Activated CD8-positive, alpha-beta memory T cell treated with anti-CD3 and anti-CD28 coated beads, Interleukin-2, amount 50 U/mL, for 4 hours (primary cell): ENCODE measurements at places on chromosomes 16 and 17.
A peak's percentile ranks its signal among the peaks of the same experiment; 100 is the strongest.

DNA sequence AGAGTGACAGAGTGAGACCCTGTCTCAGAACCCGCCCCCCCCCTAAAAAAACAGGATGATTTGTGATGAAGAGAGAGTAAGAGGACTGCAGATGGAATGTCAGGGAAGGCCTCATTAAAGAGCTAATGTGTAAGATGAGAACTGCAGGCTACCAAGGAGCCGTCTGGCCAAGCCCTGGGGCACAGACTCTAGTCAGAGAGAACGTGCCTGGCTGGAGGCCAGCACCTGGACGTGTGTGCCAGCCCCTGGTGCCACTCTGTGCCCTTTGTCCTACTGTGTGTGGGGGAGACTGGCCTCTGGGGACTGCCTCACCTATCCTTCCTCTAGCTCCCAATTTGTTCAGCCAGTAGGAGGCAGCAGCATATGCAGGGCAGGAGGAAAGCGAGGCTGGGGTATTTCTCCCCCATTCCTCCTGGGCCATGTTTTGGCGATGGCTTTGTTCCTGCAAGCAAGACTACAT lies 37.1 kb downstream of the KNOP1 start:
- DNase-seq, result no peak

- no peak for DNase-seq
Observed at GRCh38 chr17:12510535-12510934, 155.2 kb upstream of the MYOCD start.

- DNase-seq, result no peak
Observed at GRCh38 chr17:81429821-81430551, 34.7 kb downstream of the BAHCC1 start.

GRCh38 chr17:66702106-66702936 lies 132.6 kb upstream of the CACNG5 start:
- no peak for DNase-seq

GRCh38 chr17:74949455-74950115 lies 13.9 kb downstream of the OTOP3 start:
- no peak for DNase-seq

DNA sequence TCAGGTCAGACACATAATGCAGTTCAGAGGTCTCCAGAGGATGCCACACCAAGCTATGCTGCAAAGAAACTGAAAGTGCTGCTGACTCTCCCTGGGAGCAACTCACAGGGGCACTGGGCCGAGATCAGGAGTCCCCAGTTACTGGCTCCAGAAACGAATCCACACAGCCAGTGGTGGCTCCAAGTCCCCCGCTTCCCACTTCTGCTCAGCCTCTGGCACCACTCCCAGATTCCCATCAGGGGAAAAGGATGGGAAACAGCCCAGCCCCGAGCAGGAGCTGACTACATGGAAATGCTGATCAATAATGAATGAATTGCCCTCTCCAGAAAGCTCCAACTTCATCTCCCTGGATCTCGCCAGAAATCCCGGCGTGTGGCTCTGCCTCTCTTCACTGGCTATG lies 62.3 kb upstream of the CDH5 start:
- DNase-seq, result no peak

DNA sequence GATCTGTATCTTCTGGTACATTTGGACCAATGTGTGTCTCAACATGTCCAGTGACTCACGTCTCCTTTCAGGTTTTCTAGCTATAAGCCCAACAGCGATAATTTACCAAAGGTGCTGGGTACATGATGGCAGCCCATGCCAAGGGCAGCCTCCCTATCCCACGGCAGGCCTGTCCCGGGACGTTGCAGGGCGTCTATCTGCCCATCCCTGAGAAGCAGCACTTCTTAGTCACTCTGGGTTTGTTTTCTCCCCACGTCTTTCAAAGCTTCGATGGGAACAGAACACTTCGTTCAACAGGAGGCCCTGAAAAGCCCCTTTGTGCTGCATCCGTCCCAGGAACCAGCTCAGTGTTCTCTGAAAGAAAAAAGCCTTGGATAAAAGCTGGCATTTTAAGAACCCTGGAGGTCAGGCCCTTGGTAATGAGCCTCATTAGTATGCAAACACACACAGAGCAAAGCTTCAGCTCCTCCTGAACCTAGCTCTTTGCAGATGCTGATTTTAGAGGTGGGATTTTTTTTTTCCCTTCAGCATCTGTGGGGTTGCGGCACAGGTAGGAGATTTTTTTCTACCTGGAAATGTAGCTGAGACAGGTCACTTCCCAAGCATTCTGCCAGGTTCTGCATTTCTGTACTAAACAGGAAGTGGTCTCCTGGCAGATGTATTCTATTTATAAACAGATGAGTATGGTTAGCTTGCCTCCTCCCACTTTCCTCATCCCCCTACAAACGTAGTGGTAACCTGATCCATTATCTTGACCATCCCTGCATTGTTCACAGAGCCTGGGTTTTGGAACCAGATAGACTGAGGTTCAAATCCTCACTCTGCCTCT lies 17.5 kb upstream of the MT4 start:
- DNase-seq, result no peak

DNA sequence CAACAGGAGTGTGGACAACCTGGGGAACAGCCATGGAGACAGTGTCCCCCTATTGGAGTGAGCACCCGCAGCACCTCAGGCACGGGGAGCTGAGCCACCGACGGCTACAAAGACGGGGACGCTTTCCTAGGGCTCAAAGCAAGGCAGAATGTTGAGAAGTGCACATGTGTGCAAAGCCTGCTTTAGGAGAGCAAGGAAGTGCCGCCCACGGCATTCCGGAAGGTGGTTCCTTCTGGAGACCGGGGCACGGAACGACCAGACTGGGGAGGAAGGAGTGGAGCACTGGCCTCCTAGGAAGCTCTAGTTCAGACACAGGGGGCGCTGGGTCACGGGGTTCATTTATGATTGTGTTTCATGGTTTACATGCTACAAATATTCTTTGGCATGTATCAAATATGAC lies 52.2 kb downstream of the TBC1D16 start:
- no peak for DNase-seq

DNA sequence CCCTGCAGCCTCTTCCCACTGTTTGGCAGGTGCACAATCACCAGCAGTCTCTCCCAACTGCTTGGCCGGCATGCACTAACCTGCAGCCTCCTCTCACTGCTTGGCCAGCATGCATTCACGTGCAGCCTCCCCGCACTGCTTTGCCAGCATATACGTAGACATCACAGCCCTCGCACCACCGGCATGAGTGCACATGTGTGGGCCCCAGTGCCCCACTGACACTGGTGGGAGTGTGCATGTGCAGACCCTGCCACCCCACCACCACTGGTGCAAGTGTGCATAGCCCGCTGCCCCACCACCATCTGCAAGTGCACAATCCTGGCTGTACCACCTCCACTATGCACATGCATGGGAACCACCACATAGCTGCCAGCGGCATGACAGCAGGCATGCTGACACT lies 127.5 kb upstream of the SOX9 start:
- no peak for DNase-seq

GRCh38 chr16:74729783-74730683 lies 29.4 kb upstream of the MLKL start:
- no peak for DNase-seq

DNA sequence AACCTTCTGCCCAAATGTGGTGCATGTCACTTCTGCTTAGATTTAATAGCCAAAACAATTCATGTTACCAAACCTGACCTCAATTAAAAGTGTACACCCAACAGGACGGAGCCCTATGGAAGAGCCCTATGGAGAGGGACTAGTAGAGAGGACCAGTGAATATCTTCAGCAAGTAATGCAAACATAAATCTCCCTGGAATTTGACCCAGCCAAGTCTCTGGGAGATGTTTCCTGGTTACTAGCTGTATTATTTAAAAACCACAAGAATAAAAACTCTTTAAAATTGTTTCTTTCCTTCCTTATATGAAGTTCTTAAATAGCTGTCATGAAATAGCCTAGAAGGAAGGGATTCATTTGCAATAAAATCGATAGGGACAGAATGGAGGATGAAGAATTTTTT lies 255.8 kb downstream of the CDH11 start:
- DNase-seq, result no peak

- DNase-seq, result peak; percentile 53
Observed at GRCh38 chr17:1484676-1485422, 7.6 kb downstream of the MYO1C start.

DNA sequence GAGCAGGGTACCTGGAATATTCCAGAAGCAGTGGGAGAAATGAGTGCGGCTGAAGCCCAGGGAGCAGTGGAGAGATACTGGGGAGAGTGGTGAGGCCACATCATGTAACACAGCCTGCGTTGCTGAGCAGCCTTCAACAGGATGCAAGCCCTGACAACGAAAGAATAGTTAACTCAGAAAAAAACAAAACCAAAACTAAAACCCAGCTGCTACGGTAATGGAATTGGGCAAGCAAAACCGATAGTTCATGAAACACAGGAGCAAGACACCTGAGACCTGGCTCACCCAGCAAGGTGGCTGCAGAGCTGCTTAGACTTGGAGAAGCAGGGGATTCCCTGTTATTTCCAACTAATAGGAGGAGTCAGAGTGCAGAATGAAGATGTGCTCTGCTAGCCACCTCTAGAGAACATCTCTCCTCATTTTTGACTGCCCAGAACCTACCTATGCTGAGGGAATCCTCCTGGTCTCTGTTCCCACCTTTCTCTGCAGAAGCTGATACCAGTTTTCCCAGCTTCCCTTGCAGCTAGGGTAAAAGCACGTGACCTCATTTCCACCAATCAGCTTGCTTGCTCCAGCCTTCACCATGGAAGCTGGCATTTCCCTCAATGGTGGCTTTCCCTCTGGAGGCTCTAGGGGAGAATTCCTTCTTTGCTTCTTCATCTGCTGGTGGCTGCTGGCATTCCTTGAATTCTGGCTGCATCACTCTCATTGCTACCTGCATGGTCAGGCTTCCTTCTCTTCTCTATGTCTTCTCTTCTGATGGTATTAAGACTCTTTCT lies 59.4 kb upstream of the XYLT1 start:
- no peak for DNase-seq
